ENCODE measurements at places on chromosomes 3 and 15.

DNA sequence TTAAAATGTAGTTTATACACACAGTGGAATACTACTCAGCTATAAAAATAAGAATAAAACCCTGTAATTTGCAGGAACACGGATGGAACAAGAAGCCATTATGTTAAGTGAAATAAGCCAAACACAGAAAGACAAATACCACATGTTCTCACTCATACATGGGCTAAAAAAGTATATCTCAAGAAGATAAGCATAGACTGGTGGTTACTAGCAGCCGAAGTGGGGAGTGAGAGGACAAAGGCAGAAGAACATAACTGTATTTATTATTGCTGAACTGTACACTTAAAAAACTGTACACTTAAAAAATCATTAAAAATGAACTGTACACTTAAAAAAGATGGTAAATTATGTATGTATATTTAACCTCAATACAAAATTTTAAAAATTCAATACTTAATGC, 11.0 kb downstream of the UBE3A start:
- DNase-seq = no peak

- DNase-seq = no peak
Measured at GRCh38 chr15:48469681-48470080, 138.5 kb downstream of the DUT start.

DNA sequence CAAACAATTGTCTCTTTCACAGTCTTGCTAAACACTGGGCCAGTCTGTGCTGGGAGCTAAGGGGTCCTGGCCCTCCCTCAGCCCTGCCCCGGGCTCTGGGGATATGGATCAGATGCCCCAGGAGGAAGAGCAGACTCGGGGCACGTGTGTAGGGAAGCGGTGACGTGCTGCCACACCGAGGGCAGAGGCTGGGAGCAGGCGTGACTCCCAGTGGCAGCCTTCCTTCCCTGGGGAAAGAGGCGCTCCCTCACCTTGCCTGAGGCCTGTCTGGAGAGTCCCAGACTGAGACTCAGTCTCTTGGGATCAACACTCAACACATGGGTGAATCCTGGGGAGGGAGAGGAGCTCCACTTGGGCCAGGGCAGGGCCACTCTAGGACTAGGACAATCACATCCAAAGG, 54.1 kb upstream of the GRIP2 start:
- DNase-seq = no peak

GRCh38 chr3:62131620-62132019, 241.7 kb downstream of the FEZF2 start:
- peak; percentile 10 for DNase-seq

DNA sequence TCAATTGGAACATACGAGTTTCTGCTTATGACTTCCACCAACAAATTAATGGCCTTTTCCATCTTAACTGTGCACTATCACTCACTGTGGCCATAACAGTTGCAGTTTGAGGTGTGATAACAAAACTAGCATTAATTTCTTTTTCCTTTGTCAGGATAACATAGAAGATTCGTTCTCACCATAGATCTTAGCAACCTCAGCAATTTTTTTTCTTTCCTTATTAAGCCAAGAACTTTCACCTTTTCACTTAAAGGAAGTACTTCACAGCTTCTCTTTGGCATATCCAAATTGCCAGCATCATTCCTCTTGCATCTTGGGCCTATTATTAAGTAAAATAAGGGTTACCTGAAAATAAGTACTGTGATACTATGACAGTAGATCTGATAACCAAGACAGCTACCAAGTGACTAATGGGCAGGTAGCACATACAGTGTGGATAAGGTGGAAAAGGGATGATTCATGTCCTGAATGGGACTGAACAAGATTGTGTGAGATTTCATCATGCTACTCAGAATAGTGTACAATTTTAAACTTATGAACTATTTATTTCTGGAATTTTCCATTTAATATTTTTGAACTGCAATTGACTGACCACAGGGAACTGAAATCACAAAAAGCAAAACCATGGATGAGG, 46.6 kb downstream of the CEP70 start:
- no peak for DNase-seq

DNA sequence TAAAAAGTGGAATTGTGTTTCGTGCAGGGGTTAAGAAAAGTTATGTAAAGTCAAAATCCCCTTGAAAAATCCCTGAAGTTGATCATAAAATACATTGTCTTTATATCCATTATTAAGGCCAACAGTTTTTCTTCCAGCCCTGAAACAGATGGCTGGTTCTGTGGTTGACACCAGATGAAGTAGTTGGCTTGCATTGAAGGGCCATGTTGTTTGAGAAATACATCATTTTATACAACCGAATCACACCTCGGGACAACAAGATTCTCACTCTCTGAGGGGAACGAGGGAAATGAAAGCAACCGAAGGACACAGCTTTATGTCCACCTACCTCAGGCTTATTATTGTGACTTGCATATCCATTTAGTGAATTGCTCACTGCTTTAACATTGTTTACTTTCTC, 126.0 kb upstream of the MITF start:
- no peak for DNase-seq

DNA sequence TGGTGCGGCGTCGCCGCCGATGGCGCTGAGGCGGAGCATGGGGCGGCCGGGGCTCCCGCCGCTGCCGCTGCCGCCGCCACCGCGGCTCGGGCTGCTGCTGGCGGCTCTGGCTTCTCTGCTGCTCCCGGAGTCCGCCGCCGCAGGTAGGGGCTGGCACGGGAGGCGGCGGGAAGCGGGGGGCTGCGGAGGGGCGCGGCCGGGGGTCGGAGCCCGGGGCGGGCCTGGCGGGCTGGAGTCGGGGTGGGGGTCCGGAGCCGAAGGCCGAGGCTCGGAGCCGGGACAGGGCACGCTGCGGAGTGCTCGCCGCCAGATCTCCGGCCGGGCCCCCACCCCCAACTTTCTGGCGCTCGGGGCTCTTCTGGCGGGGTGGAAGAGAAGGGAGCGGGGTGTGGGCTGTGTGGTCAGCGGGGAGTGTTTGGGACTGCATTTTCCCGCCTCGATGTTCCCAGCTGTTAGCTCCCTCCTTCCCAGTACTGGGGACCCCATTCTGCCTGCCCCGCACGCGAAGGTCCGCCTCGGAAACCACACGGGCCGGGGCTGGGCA, 299 bp downstream of the TYRO3 start:
- DNase-seq = no peak

DNA sequence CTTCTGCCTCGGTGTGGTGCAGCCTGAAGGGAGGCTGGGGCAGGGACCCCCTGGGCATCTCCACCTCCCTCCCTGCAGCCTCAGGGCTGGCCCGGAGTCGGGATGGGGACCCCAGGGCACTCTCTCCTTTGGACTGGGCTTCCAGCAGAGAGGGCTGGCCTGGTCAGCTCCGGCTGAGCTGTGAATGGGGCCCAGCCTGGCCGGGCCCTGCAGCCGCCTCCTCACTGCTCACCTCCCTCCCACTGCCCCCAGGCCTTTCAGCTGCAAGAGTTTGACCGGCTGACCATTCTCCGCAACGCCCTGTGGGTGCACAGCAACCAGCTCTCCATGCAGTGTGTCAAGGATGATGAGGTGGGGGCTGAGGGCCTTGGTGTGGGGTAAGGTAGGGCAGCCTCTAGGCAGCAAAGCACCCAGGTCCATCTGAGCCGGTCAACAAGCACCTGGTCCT, 36.0 kb downstream of the PSTPIP1 start:
- DNase-seq = no peak

DNA sequence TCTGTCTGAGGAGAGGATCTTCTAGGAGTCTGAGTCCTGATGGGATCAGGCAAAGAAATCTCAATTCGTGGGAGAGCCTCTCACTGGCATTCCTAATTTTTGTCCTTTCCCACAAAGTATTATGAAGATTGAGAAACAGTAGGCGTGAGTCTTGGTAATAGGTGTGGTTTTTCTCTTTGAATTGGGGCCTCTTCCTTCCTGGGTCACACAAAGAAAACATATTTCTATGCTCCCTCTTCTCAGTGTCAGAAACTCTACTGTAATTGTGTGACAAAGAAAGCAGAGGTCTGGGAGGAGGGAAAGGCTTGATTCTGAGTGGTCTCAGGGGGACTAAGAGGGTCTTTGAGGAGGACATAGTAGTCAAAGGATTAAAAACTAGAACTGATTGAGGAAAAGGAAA, 6.0 kb downstream of the GABRR3 start:
- no peak for DNase-seq
